Karpas-422 (cell line): ENCODE measurements at places on chromosomes 4 and X.

DNA sequence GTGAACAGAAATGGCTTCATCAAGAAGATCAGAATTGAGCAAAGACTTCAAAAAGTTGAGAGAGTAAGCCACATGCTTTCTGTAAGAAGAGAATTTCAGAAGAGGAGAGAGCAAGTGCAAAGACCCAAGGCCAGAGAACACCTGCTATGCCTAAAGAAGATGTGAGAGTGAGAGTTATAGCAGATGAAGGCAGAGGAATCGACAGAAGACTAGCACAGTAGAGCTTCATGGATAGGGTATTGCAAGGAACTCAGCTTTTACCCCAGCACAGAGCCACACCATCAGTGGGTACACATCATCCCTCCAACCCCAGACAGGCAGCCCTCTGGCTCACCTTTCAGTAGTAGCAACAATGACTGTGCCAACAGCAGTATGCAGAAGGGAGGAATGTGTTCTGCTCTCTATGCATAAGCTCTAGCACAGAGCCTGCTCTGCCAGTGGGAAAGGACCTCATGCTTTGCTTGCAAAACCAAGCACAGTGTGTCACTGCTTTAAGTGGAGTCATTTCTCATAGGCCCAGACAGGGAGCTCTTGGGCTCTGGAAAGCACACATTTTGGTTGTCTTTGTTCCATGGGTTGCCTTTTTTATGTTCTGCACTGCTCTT lies 318.6 kb downstream of the NAF1 start:
- DNase-seq, result no peak

- no peak for DNase-seq
These were observed 49.5 kb upstream of the STOX2 start for GRCh38 chr4:183855323-183856190.

DNA sequence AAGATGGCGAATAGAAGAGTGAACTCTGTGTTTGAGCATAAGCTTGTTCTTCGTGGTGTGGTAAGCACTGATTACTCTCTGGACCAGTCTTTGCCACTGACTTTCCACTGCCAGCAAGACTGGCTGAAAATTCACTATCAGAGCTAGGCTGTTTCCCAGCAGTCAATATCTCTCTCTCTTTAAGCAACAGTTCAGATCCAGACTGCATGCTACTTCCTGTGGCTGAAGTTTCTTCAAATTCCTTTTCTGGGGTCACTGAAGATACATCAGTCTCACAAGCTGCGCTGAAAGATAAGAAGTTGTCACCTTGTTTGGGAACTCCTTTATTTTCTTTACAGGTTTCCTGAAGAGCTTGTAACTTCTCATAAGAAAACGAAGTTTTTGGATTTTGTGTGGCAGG lies 54.0 kb upstream of the FAM120C start:
- no peak for DNase-seq

DNA sequence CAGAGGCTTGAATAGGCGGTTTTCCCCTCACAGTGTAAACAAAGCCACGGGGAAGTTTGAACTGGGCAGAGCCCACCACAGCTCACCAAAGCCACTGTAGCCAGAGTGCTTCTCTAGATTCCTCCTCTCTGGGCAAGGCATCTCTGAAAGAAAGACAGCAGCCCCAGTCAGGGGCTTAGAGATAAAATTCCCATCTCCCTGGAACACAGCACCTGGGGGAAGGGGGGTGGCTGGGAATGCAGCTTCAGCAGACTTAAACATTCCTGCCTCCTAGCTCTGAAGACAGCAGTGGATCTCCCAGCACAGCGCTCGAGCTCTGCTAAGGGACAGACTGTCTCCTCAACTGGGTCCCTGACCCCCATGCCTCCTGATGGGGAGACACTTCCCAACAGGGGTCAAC lies 44.0 kb upstream of the USP38 start:
- no peak for DNase-seq
